Spleen (tissue), 13 donors: ENCODE measurements at places on chromosomes 1 and 21.

GRCh38 chr1:93815366-93816110 is 63.5 kb downstream of the DNTTIP2 start:
- no peak for DNase-seq

DNA sequence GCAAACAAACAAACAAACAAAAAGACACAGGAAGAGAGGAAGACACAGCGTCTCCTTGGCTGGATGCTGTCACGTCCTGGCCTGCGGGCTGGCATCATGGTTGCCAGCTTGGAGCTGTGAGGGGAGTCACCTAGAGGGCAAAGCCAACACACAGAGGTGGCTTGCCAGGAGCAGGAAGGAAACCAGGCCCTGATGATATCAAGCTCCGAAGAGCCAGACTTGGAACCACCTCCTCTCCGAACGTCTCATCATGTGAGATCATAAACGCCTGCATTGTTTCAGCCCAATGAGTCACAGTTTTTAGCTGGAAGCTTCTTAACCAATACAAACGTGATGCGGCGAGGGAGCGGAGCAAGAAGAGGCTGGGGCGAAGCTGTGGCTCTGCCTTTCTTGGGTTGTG is 8.7 kb downstream of the PLA2G2D start:
- DNase-seq, result no peak

- DNase-seq, result no peak
Observed at GRCh38 chr1:151277249-151277648, 4.8 kb upstream of the ZNF687 start.

DNA sequence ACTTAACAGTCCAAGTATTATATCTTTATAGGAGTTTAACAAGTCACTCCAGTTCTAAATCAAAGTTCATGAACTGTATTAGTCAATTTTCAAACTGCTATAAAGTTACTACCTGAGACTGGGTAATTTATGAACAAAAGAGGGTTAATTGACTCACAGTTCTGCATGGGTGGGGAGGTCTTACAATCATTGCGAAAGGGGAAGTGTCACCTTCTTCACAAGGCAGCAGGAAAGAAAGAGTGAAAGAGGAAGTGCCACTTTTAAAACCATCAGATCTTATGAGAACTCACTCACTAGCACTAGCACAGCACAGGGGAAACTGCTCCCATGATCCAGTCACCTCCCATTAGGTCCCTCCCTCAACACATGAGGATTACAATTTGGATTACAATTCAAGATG is 70.0 kb downstream of the CLCA4 start:
- no peak for DNase-seq

DNA sequence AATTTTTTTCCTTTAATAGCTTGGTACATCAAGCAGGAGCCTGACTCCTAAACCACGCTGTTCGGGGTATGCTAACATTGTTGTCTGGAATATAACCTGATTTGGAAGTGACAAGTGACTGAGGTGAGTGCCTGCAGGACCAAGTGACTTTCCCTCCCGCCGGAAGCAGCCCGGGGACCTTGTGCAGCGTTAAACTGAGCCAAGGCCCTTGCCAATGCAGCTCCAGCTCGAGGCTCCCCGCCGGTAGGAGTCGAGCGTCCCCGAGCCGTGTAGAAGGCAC is 716 bp upstream of the MTARC1 start:
- no peak for DNase-seq
